ENCODE measurements at places on chromosomes 7 and 10.
A peak's percentile ranks its signal among the peaks of the same experiment; 100 is the strongest.

GRCh38 chr10:15457382-15457781, 86.3 kb upstream of the FAM171A1 start:
- DNase-seq = no peak

DNA sequence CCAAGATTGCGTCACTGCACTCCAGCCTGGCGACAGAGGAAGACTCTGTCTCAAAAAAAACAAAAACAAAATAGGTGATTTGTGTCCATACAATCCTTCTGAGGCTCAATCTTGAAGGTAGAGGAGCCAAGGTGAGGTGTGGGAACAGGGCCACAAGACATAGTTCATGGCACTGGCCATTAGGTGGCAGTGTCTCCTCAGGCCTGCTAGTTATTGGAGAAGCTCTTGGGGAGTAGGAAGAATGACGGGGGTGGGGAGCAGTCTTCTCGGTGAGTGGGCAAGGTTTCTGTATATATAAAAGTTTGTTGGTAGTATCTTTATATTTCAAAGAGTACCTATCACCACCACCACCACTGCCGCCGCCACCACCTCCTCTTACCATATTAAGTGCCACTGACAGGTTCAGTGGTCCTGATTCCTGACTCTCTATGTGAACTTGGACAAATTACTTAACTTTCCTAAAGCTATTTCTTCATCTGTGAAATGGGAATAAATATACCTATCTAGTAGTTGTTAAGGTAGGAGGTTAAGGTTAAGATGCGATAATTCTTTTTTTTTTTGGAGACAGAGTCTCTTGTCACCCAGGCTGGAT, 24.0 kb downstream of the CCSER2 start:
- peak; percentile 7 for DNase-seq

DNA sequence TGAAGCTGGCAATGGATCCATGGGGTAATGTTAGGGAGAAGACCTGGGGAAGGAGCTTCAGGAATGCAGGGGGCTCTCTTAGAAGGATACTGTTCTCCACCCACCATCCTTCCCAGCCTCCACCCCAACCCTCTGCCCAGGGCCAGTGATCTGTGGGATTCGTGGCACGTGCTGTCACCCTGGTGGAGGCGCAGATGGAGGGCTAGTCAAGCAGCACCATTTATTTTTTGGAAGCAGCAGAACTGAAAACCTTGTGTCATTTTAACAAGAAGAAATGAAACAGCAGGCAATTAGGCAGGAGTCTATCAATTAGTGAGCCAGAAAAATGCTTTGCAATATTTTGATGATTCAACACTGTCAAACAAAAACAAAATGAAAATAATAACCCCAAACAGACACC, 155.9 kb downstream of the SH2D4B start:
- DNase-seq = no peak

GRCh38 chr7:48933549-48934085, 9.3 kb downstream of the CDC14C start:
- no peak for DNase-seq

DNA sequence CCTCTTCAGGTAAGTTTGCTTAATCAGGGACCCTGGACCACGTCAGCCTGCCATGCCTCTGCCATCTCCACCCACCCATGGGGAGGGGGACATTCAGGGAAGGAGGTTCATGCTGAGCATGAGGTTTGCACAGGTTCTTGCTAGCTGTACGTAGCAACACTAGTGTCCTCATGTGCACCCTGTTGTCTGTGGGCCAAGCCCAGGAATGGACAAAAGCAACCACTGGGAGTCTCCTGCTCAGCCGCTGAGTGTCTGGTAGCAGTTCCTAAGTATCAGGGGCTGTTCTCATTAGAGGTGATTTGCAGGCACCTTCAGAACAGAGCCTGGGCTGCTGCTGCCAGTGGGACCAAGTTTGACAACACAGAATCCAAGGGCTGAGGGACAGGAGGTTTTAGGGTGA, 17.9 kb downstream of the CASP7 start:
- no peak for DNase-seq
